Sigmoid colon (tissue), 7 donors: ENCODE measurements at places on chromosomes 1 and 21. TPM values are rescaled to one million over a fixed set of nuclear protein-coding genes. Genes with fewer than 3 reads are reported as not detected.

Gene SHISA4
- total RNA-seq: 12.7 TPM

Gene HSD11B1
- total RNA-seq: 3.9 TPM

Gene OR2T2
- total RNA-seq: not detected

DNA sequence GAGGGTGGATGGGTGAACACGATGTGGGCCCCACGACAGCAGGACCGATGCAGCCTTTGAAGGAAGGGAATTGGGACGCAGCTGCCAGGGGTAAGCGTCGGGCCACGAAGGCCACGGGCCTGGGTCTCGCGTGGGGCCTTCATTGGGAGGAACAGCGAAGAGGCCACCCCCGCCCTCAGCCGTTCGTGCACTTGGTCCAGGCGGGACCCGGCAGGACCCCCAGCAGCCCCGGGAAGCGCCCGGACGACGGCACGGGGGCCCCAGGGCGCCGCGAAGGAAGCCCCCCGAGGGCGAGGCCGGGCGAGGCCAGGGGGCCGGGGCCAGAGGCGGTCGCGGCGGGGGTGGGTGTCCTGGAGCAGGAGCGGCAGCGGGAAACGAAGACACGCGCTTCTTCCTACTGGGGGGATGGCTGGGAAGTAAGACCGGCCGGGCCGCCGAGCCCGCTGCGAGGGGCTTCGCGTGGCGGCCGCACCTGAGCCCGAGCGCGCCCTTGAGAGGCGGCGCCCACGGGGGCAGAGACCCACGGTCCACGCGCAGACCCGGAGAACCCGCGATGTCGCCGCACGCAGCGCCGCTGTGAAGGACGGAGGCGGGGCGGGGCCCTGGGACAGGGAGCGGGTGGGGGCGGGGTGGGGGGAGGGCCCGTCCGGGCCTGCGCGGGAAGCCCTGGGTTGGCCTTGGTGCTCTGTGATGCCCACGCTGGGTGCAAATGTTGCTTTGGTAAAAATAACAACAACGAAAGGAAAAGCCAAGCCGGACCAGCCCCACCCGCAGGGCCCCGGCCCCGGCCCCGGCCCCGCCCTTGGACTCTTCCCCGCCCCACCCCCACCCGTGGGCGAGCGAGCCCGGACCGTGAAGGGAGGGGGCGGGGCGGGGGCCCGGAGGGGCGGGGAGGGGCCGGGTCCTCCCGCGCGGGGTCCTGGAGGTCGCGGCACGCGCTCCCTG lies 56.0 kb upstream of the ADARB1 start:
- peak; percentile 66 for DNase-seq
- H3K36me3 ChIP-seq: no peaks in the 10 kb centered on the region
- H3K4me3 ChIP-seq: peak overlapping the region; percentile 61

DNA sequence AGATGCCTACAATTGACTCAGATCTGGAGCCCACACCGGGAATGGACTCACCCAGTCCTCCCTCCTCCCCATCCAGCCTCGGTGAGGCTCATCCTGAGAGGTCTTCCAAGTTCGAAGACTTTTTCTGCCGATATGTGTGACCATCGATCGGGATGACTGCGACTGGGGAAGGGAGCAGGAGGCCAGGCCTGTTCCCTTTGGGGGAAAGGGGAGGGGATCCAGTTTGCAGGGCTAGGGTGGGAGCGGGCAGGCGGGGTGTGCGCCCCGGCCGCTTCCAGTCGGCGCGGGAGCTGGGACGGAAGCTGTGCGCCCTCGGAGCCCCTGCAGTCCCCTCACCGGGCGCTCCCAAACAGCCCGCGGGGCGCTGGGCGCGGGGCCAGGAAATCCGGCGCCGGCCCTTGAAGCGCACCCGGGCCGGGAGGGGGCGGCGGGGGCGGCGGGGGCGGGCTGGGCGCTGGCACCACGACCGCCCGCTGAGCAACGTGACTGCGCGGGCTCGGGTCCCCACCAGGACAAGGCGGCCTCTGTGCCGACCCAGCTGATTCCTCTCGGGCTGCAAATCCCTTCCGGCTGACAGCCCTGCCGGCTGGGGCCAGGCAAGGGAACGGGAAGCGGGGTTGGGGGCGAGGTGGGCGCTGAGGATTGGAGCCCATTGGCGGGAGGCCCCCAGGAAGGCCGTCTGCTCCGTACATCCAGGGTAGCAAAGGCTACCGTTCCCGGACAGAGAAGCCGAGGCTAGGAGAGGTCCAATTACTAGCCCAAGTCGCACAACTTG lies 103.9 kb downstream of the EBNA1BP2 start:
- H3K27ac ChIP-seq: peak overlapping the region; percentile 24
- H3K36me3 ChIP-seq: no peaks in the 10 kb centered on the region
- H3K4me1 ChIP-seq: peaks cover 21% of the 10 kb centered on the region
- H3K27me3 ChIP-seq: no peaks in the 10 kb centered on the region

DNA sequence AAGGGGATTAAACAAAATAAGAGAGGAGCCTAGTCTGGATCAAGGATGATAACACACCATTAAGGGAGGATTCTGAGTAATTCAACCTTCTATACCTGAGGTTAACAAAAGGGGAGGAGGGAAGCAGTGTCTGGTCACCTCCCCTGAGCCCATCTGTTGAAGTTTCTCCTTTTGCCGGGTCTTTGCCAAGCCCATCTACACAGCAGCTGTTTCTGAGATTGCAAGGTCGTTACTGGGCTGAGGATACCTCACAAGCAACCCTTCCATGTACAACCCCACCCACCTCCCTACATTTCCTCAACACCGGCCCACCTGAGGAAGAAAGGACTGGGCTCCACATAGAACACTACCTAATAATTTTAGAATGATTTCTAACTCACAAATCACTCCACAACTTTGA lies 26.3 kb downstream of the LRRC52 start:
- H3K27me3 ChIP-seq: no peaks in the 10 kb centered on the region
- H3K4me1 ChIP-seq: no peaks in the 10 kb centered on the region
- H3K27ac ChIP-seq: no peak overlapping the region
